ENCODE measurements at places on chromosomes 13 and 19.
A peak's percentile ranks its signal among the peaks of the same experiment; 100 is the strongest.

DNA sequence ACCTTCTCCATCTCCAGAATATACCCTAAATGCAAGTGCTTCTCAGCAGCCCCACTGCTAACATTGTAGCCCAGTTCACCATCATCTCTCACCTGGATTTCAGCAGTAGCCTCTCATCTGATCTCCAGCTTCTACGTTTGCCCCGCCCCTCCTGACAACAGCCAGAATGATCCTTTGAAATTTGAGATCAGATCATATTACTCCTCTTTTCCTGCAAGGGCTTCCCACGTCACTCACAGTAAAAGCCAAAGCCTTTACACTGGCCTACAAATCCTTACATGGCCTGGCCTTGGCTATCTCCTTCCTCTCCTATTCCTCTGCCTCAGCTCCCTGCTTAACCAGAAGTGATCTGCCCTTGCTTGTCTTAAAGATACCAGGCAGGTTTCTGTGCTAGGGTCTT lies 94.3 kb upstream of the NBEA start:
- DNase-seq, result no peak

DNA sequence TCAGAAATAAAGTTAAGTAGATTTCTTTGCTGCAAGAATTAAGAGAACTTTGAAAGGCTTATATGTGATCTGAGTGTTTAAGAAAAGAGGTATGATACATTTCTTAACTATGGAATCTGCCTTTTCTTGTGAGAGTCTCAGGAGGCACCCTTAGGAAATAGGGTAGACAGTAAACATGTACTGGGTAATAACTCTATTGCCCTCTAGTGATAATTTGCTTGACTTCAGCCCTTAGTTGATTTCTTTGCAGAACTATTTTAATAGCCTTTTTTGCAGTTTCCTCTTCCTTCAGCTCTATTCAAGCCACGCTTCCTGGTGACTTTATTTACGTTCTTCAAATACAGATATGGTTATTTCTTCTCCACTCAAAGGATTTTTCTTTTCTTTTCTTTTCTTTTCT lies 37.0 kb upstream of the CCNA1 start:
- no peak for DNase-seq

DNA sequence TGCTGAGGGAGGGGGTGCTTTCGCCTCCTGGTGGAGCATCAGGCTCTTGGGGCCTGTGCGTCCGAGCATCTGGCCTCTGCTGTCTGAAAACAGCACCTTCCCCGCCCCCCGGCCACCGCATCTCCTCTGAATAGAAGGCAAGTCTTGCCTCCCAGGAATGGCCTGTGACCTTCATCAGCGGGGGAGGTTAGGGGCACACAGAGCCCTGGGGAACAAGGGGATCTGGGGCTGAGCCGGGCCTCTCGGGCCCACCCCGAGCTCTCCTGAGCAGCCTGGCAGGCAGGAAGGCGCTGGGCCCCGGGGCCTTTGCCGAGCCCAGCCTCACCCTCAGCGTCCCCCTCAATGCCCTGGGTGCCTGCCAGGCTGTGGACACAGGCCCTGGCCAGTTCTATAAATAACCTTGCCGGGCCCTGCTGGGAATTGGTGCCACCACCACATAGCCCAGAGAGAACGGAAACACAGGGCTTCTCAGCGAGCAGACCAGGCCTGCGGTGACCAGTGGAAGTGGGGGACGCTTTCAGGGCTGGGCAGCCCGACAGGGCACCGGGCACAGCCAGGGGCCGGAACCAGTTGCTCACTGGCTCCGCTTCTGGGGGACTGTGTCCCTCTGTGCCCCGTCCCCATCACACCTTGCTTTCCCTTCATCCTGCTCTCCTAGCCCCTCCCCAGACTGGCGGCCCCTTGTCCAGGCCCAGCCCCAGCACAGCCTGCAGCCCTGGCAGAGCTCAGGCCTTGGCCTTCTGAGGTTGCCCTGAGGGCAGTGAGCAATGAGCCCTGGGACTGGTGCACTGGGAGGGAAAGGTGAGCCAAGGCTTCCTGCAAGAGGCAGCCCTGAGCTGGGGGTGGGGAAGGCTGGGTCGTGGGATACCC lies 9.5 kb downstream of the STK11 start:
- DNase-seq, result no peak

DNA sequence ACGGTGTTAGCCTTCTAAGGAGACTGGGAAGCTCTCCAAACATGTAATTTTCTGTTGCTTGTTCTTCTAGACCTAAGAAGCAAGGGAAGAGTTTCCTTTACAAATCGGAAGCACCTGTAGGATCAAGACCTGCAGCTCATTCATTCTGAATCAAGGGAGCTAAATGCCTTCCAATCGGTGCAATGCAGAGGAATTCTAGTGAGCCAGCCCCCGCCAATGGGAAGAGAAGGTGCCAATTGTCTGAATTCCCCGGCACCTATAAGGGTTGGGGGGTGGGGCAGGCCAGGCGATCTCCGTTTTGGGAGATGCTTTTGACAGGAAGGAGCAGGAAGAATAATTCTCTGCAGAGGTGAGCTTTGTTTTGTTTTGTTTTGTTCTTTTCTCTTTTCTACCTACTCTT lies 7.1 kb upstream of the NLRP13 start:
- no peak for DNase-seq

- peak; percentile 28 for DNase-seq
These were observed 11.8 kb downstream of the PDE4A start for GRCh38 chr19:10431943-10432735.

DNA sequence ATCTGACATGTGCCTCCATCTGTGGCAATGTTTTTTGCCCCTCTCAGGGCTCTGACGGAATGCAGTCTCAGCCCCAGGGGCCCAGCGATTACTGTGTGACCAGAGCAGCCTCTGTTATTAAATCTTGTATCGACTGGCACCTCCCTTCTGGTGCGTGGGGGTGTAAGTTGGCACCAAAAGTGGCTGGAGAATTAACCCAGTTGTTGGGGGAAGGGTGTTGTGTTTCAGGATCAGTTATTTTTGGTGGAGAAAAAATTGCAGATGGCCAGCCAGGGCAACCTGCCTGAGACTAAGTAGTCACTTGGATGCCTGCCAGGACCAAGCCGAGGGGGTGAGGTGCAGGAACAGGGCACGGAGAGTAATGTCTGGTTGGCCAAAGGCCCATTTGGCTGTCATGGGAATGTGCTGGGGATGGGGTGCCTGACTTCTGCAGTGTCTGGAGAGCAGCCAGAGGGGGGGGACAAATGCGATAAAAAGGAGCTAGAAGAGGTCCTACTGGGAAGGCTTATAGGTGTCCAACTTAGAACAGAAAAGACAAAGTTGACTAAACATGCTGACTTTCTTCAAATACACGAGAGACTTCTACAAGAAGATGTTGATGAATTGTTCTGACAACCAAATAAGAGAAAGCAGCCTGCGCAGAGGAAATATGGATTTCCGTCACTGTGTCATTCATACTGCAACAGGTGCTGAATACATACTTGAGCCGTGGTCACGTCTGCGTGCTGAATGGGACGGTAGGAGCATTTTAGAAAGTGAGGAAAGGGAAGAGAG lies 69.8 kb downstream of the SIAH3 start:
- DNase-seq, result no peak

DNA sequence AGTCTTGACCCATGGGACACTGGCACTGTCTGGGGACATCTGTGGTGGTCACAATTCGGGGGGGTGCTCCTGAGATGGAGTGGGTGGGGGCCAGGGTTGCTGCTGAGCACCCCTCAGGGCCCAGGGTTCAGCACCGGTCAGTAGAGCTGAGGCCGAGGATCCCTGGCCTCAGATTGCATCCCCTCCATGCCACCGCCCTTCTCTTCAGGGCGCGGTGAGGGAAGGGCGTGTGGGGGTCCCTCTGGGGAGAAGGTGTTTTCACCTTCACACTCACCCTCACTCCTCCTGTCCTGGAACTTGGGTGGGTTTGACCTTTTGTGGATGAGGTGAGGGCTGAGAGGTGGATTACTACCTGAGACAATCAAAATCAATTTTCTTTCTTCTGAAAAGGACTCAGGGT lies 13.5 kb downstream of the GNA11 start:
- DNase-seq, result no peak

GRCh38 chr19:15828121-15828610 lies 12.7 kb upstream of the OR10H1 start:
- no peak for DNase-seq

- no peak for DNase-seq
These were observed 20.1 kb downstream of the COL4A2 start for GRCh38 chr13:110327051-110327721.
